Caudate nucleus (tissue), 63 donors: ENCODE measurements at places on chromosomes 5 and 9.

- no peak for DNase-seq
These were observed 127.0 kb upstream of the PLCXD3 start for GRCh38 chr5:41637424-41637823.

DNA sequence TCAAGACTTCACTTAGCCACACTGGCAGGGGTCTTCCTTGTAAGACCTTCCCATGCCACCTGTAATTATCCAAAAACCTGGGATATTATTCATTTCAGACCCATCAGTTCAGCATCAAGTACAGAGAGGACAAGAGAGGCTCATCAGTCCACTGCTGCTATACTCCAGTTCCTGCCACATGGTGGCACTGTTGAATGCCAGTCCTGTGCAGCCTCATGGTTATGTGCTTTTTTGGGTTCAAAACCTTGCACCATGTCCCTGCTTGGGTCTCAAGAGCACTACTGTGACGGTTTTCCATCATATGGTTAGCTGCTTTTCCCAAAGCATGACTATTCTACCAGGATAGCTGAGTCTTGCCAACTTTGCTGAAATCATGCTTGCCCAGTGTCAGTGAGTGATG lies 8.5 kb downstream of the PTGS1 start:
- no peak for DNase-seq

- no peak for DNase-seq
These were observed 3.9 kb upstream of the ADCY2 start for GRCh38 chr5:7391814-7392692.

- no peak for DNase-seq
These were observed 113.0 kb downstream of the TRIM32 start for GRCh38 chr9:116800074-116800473.

DNA sequence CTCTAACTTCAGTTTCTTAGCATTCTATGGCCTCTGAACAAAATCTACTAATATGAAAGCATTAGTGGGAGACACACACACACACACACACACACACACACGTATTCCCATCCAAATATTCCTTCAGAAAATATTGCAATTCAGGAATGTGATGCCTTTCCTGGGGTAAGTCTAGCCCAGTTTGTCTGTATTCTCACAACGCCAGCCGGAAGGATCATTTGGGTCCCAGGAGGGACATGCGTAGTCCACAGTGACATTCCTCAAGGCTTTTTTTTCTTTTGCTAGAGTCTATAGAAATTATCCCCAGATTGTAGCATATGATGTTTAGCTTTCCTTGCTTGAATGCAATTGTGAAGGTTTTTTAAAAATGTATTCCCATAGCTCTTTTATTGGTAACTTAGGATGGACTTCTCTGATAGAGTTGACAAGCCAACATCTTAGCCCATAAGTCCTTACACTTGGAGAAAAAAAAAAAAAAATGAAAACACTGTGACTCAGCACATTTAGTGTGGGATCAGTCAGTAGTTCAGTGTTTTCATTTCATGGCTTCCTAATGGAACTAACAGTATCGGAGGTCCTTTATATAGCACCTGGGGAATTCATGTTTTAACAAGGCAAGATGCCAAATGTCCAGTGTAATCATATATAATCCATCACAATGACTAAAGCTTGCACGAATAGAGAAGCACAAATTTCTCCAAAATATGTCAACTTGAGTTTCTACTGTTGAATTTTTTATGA lies 316.5 kb downstream of the DIRAS2 start:
- DNase-seq = no peak

GRCh38 chr9:88421348-88421747 lies 33.1 kb downstream of the SPIN1 start:
- DNase-seq = no peak

GRCh38 chr9:102237520-102237919 lies 499.1 kb upstream of the GRIN3A start:
- no peak for DNase-seq

DNA sequence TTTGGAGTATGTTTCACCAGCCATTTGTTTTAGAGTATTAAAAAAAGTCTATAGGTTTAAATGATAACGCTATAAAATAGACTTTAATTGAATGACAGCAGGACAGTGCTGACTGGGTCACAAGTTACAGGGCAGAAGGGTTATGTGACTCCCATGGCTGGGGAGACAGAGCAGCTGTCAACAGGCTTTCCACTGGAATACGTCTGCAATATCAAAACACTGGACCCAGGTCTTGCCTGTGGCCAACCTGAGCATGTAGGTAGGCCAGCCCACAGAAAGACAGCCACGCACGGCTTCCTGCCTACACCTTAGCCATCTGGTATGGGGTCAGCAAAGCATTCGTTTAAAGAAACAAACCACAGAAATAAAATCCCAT lies 80.7 kb downstream of the OTULIN start:
- DNase-seq = no peak

GRCh38 chr5:60437308-60437707 lies 262.7 kb downstream of the DEPDC1B start:
- DNase-seq = no peak

- DNase-seq = no peak
These were observed 269.4 kb upstream of the MVB12B start for GRCh38 chr9:126057121-126057825.

DNA sequence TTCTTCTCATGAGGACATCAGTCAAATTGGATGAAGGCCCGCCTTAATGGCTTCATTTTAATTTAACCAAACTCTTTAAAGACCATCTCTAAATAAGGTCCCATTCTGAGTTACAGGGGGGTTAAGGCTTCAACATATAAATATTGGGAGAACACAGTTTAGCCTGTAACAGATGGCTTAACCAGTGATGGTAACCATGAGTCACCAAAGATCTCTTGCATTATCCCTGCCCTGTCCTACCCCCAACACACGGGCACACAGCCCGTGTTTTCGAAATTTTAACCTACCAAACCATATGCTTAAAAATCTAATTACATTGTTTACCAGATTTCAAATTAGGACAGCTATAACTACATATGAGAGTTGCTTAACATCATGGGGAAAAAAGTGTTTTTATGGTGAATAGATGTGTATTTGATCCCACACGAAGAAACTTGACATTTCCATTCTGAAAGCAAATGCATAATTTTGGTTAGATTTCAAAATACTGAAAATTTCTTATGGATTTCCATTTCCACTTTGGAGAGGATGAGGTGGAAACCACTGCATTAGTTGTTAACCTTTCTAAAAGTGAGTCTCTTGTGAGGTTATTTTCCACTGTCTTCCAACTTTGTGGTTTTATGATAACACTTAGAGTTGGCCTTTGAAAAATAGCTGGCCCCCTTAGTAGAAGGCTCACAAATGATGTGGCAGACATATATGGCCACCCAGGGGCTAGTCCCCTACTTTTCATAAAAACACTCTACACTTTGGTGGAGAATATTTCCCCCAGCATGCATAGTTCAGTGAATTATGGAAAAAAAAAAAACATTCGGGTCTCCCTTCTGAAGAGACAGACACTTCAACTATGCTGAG lies 849.3 kb downstream of the TLE1 start:
- no peak for DNase-seq

DNA sequence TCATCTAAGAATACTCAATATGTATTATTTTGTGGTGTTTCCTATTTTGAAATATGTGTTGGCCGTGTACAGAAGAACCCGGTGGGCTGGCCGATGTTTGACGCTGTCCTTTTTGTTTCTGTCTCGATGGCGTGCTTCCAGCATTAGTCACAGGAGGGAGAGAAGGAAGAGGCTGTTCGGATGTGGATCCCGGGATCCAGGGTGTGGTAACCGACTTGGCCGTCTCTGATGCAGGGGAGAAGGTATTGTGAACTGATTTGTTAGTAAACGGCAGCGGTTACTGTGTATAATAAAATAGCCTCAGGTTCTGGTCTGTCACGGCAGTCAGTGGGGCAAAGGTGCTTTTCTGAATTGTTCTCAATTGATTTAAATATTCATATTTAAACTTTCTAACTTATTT lies 275.0 kb downstream of the ARHGEF28 start:
- no peak for DNase-seq
